Retina (tissue), 1 donor: ENCODE measurements at places on chromosomes 6 and 20.
A peak's percentile ranks its signal among the peaks of the same experiment; 100 is the strongest.

GRCh38 chr6:85672050-85672449, 29.4 kb upstream of the SYNCRIP start:
- DNase-seq, result no peak

DNA sequence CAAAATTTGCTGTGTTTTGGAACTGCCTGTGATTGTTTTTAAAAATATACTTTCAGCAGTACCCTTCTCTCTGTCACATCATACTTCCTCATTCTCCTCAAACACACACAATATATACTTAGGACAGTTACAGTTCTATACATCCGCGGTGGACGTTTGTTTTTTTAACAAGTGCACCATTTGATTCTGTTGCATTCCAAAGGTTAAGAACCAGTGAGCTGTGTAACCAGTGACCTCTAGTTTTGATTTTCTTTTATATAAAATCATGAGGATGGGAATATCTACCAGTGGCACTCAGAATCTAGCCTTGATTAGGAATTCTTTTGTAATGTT, 152.8 kb downstream of the CARMIL1 start:
- no peak for DNase-seq

- DNase-seq, result no peak
Observed at GRCh38 chr6:4612636-4613171, 163.5 kb upstream of the CDYL start.

DNA sequence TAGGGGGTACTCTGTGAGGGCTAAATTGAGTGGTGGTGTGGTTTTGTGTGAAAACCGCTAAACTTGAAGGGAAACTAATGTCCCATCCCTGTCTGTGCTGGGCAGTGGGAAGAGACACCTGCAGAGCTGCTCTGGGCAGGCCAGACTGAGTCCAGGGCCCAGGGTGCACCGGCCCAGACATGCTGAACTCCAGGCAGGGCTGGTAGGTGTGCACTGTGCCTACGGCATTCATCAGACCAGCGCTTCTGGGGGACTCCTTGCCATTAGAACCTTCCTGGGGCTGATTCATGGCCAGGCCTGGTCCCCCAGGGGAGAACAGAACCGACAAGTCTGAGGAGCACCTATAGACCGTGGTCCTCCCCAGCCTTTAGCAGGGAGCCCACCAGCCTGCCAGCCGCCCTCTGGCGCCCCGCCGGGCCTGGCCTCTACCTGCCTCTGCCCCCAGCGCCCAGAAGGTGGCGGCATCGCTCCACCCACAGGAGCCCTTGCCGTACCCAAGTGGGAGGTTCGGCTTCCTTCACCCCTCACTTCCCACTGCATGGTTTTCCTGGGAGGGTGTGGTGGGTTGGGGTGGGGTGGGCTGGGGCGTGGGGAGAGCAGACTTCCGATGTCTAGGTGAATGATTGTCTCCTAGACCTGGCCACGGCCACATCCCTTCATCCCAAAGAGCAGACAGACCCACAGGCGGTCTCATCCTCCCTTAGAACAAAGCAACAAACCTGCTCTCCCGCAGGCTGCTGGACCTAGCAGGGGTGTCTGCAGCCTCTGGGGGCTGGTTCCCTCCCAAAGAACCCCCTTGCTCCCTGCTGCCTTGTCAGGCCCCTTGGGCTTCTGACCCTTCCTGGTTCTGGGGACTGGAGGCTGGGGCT, 15.5 kb downstream of the CCDC167 start:
- peak; percentile 83 for DNase-seq

- no peak for DNase-seq
Observed at GRCh38 chr6:162200945-162201690, 526.4 kb downstream of the PRKN start.

DNA sequence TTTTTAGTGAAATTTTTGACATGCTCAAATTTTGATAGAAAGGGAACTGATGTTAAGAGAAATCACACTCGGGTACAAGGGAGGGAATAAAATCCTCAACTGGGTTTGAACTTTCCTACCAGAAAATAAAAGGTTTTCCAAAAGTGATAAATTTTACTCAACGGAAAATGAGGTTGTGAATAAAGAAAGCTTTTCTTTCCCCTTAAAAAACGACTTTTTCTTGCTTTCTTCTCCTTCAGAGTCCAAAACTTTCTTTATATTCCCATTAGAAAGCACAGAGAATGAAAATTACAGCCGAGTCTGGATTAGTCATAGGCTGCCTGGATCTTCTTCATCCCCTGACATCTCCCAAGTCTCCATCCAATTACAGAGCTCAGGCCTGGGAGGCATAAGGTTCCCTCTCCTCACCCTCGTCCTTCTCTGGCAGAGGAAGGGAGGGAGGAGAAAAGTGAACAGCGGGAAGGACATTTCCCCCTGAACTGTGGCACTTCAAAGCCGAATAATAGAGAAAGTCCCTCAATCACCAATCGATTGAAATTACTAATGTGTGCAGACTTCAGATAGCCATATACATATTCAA, 28.1 kb upstream of the QKI start:
- no peak for DNase-seq

GRCh38 chr6:95593025-95593424, 15.7 kb downstream of the MANEA start:
- no peak for DNase-seq

GRCh38 chr20:50632701-50633100, 58.6 kb downstream of the RIPOR3 start:
- no peak for DNase-seq

- DNase-seq, result no peak
Observed at GRCh38 chr20:15220009-15220656, 882.7 kb upstream of the FLRT3 start.

- peak; percentile 20 for DNase-seq
Observed at GRCh38 chr6:138593124-138593877, 94.0 kb upstream of the NHSL1 start.

- DNase-seq, result no peak
Observed at GRCh38 chr6:134295953-134296553, 21.9 kb downstream of the SGK1 start.

- no peak for DNase-seq
Observed at GRCh38 chr6:105608711-105609374, 206.0 kb upstream of the PREP start.

DNA sequence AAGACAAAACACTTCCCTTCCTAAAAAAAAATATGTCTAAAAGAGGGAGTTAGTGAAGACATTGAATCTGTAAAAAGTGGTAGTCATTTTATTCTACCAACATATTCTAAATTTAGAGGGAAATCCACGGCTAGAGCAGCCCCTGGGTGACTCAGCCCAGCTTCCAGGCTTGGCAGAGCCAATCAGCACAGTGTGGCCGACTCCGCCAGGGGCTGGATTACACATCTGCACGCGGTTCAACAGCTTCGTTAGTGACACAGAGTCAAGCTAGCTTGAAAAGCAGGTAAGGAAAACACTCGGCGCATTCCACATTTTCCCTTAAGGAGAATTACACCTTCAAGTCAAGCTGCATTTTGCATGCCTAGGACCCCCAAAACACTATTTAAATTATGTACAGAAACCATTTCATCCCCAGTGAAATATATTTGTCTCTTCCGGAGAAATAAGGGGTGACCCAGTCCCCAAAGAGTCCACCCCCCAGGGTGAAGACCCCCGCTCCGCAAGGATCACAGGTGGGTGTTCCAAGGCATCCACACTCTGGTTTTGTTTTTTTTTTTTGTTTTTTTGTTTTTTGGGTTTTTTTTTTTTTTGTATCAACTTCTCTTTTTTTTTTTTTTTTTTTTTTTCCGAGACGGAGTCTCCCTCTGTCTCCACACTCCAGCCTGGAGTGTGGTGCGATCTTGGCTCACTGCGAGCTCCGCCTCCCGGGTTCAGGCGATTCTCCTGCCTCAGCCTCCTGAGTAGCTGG, 58.4 kb upstream of the ARID1B start:
- no peak for DNase-seq

DNA sequence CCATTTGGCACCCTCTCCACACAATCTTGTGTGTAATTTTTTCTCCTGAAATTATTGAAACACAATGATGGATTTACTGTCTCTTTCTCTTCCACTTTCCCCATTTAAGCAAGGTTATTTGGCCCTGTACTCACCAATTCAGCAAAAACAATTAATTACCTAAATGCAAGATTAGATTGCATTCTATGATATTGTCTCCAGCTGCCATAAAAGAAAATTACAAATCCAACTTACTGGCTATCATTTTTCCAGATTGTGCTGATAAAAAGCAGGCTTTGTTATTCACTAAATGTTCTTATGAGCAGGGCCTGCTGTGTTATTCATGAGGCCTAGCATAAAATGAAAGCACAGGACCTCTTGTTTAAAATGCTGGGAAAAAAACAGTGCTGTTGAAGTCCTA, 95.8 kb upstream of the IRAK1BP1 start:
- DNase-seq, result no peak

DNA sequence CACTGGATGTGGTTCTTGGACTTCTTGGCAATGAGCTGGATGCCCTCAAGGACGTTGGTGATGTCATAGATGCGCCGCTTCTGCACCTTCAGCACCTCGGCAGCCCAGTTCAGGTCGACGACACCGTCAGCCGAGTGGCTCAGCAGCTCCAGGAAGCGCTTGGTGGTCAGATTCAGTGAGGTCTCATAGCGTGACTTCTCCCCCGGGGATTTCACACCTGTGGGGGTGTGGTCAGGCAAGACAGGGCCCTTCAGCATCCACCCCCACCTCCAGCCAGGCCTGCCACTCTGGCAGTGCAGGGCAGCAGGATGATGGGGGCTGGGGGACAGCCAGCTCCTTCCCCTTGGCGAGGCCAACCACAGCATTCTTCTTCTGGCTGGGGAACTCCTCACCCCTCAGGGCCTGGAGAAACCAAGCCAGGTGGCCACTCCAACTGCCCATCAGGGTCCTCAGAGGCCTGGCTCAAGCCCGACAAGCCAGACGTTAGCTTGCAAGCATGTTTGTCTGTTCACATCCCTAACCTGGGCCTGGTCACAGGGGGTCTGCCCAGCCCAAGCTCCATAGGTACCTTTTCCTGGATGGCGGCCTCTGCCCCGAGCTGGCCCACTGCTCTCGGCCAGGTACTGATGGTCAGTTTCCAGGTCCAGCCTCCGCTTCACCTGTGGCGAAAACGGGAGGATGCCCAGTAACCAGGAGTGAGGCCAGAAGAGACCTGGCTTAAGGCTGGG, 5.7 kb upstream of the NECAB3 start:
- DNase-seq, result no peak

DNA sequence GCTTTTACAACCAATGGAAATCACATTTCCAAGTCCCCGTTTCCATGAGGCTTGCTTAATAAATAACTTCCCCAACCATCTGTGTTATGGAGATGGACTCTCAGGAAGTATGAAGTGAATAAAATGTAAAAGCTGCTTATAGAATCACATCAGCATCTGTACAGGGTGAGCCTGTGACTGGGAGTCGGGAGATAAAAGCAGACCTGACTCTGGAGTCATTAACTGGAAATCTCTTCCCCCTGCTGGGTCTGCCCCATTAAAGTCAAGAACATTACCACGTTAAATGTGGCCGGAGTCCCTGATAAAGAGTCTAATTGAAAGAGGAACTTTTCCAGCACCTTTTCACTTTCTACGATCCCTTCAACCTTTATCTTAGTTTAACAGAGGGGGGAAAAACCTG, 368.5 kb downstream of the DOK5 start:
- DNase-seq, result peak; percentile 16

DNA sequence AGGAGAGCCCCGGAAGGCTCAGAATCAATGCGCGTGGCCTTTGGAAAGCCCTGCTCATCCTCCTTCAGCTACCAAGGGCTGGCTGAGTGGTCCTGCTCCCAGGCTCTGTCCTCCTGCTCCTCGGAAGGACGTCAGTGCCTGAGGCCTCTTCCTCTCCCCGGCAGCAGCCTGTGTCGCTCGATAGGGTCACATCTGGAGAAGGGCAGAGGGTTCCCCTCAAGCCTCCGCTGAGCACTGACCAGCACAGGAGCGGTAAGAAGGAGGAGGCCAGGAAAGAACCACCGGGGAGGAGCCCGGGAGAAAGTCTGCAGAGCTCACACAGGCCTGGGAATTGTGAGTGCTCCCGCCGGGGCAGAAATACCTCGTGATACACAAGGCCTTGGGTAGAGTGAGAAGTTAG, 21.2 kb downstream of the KIF25 start:
- DNase-seq, result no peak

DNA sequence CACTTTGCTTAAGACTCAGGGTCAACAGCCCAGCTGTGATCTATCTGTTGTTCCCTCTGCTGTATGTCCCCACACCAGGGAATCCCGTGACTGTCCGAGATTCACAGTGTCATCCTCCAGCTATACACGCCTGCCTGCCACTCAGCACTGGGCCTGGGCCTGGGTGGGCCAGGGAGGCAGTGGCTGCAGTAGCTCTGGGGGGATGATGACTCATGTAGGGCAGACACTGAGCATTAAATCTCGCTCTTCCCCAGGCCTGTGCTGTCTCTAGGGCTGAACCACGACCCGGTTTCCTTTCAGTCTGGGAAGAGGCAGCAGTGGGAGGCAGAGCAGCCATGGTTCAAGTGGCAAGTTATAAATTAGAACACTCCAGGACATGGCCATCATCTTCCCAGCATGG, 173.9 kb downstream of the LRFN2 start:
- no peak for DNase-seq

- no peak for DNase-seq
Observed at GRCh38 chr6:125107896-125108295, 45.7 kb upstream of the TPD52L1 start.

GRCh38 chr6:113733381-113733780, 123.8 kb upstream of the MARCKS start:
- no peak for DNase-seq

DNA sequence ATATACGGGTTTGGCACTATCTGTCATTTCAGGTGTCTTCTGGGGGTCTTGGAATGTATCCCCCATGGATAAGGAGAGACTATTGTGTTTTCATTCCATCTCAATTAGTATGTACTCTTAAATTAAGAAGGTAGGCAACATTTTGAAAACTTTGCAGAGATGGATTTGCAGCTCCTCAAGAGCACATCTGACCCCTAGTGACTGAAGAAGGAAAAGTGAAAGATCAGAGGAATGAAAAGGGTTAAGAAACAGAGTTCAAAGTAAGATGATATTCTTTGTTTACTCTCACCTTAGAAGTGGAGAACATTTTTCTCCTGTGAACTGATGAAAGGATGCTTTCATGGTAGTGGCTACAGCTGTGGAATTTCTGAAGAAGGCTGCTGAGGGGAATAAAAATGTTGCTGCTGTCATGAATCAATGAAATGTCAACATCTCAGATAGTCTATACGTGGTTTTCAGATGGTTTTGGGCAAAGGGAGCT, 41.5 kb downstream of the SH3BGRL2 start:
- DNase-seq, result no peak

DNA sequence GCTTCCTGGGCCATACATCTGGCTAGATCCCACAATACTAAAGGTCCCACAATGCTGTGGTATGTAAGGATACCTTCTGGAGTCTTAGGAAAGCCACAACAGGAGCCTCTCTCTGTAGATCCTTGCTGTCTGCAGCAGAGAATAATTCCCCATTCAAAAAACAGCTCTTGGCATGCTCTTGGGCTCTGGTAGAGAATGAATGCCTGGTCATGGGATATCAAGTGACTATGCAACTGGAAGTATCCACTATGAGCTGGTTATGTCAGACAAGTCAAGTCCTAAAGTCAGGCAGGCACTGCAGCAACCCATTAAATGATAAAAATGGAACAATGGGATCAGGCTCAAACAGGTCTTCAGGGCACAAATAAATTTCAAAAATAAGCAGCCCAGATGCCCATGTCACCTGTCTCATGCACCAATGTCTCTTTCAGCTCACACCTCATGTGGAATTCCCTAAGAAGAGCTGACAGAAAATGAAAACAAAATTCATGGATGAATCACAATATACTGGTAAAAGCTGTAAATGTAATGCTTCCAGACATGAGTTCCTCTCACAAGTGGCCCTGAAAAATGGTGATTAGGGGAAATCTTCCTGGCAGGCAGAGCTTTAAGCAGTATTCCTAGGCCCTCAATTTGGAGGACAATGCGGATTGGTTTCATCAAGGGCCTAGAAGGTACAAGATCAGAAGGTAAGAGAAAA, 4.3 kb downstream of the AK9 start:
- DNase-seq, result no peak

- peak; percentile 15 for DNase-seq
Observed at GRCh38 chr6:111480988-111481822, 1.8 kb downstream of the REV3L start.
